Stimulated activated CD4-positive, alpha-beta T cell treated with anti-CD3 and anti-CD28 coated beads, Interleukin-1b, Interleukin-23, amount 100 ng/mL, for 48 hours (primary cell): ENCODE measurements at places on chromosomes 5 and 9.
A peak's percentile ranks its signal among the peaks of the same experiment; 100 is the strongest.

- no peak for DNase-seq
Observed at GRCh38 chr5:171537923-171538537, 118.6 kb downstream of the FGF18 start.

- DNase-seq: peak; percentile 71
Observed at GRCh38 chr5:136037001-136037705, 8.4 kb downstream of the TGFBI start.

DNA sequence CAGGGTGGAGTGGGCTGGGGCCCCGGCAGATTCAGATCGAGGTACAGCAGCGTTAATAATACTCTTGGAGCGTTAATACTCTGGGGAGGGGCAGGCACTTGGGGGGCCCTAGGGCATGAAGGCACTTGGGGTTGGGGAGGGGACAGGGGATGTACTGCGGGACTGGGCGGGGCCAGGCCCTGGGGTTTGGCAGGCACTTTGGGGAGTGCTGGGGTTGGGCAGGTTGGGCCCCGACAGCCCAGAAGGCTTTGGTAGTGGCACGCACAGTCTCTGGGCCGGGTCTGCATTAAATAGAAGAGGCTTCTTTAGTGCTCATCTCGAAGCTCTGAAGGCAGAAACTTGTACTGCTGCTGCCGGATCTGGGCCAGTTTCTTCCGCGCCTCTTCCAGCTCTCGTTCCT is 7.8 kb upstream of the TPM2 start:
- DNase-seq: no peak

DNA sequence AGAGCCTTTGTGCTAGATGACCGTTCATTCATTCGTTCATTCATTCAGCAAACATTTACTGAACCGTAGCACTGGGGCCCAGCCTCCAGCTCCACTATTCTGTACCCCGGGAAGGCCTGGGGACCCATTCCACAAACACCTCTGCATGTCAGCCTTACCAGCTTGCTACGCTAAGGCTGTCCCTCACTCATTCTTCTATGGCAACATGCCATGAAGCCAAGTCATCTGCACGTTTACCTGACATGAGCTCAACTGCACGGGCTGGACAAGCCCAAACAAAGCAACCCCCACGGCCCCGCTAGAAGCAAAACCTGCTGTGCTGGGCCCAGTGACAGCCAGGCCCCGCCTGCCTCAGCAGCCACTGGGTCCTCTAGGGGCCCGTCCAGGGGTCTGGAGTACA is 6.0 kb downstream of the CEL start:
- no peak for DNase-seq

DNA sequence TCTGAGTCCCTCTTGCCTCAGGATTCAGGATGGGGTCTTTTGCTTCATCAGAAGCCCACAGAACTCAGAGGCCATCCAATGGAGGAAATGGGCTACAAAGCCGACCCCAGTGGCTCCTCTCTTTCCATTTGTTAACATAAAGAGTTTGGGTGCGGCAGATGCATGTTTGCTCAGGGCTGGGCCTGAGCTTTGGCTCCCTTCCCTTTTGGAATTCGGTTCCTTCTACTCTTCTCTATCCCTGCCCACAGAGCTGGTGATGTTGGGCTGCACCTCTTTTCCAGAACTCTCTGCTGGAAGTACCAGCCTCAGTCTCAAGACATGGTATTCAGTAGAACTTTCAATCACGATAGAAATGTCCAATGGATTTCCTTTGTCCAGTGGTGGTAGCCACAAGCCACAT is 66.9 kb upstream of the AGXT2 start:
- no peak for DNase-seq

- DNase-seq: no peak
Observed at GRCh38 chr9:33128570-33128969, 38.6 kb downstream of the B4GALT1 start.

DNA sequence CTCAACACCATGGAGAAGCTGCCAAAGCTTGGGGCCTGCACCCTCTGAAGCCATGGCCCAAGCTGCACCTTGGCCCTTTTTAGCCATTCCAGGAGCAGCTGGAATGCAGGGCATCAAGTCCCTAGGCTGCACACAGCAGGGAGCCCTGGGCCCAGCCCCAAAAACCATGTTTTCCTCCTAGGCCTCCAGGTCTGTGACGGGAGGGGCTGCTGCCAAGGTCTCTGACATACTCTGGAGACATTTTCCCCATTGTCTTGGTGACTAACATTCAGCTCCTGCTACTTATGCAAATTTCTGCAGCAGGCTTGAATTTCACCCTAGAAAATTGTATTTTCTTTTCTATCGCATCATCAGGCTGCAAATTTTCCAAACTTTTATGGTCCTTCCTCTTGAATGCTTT is 64.6 kb downstream of the ELOVL7 start:
- DNase-seq: no peak

DNA sequence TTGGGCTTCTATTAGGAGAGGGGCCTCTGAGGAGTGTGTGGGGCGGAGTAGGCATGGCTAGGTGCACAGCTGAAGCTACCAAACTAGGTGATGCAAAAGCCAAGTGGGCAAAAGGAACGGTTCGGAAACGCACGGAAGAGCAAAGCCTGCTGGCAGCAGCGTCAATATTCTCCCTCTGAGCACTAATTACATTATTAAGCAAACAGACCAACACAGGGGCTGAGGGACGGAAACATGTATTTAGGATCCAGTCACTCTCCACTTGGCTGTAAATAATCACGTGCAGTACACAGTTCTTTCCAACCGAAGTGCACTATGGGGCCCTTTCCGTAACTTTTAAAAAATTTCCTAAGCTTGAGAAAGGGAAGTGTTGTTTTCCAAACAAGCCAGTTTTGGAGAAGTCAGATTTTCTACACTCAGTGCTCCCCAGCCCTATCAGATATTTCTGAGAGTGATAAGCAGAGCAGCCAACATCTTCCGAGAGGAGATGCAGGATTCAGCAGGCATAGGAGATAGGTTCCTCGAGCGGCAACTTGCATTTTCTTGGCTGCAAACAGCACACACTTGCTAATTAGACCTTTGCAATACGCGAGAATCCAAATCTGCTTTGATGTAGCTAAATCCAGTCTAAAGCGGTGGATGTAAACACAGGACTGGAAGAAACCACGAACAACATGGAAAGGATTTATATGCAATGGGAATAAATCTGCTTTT is 217.2 kb upstream of the TBCA start:
- DNase-seq: no peak

- no peak for DNase-seq
Observed at GRCh38 chr9:90926936-90927335, 125.3 kb downstream of the SYK start.

GRCh38 chr5:157175071-157175612 is 5.5 kb upstream of the ITK start:
- DNase-seq: peak; percentile 35

GRCh38 chr5:112795944-112796678 is 58.4 kb downstream of the APC start:
- no peak for DNase-seq

DNA sequence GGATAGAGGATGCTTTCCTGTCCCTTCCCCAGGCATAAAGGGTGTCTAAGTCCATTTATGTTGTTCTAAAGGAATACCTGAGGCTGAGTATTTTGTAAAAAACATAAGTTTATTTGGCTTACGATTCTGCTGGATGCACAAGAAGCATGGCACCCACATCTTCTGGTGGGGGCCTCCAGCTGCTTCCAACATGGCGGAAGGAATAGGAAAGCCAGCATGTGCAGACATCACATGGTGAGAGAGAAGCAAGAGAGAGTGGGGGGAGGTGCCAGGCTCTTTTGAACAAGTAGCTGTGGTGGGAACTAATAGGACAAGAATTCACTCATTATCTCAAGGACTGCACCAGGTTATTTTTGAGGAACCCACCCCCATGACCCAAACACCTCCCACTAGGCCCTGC is 77.2 kb downstream of the ADCY2 start:
- no peak for DNase-seq

DNA sequence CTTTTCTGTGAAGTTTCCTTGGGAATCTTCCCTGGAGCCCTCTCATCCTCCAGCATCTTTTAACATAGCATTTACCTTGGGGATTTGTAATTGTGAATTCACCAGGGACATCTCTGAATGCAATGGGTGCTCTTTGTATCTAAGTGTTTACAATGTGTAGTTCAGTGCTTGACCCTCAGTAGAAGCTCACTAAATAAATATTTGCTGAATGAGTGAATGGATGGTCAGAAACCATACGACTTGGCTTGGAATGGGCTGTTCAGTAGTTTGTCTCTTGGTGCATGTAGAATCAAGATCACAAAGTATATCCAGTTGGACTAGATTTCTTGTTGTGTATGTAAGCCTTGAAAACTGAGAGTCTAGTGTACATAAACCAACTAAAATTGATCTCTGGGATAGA is 81.8 kb upstream of the MEF2C start:
- DNase-seq: no peak

- DNase-seq: peak; percentile 67
Observed at GRCh38 chr9:132877824-132878694, at the start of gene AK8. Gene AK8, minus strand, starts transcription at chr9:132878284. Its CDS starts 29 bp downstream, at chr9:132878255.

- DNase-seq: no peak
Observed at GRCh38 chr5:129820-130219, 37.9 kb downstream of the PLEKHG4B start.

- no peak for DNase-seq
Observed at GRCh38 chr9:23011669-23012068, 565.0 kb downstream of the DMRTA1 start.

DNA sequence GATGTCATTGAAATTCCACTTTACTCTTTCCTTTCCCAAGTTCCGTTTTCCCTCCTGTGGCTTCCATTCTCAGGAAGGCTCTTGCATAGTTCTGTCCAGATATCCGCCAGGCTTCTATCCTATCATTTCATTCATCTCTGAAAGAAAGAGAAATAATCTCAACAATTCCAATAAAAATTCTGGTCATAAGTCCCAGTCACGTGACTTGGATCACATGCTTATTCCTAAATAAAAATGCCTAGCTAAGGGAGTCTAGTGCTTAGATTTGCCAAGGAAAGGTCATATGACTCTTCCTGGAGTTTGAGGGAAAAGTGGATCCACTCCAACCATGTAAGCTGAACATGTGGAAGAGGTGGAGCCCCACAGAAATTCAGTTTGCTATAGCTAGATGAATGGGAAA is 146.0 kb upstream of the PPP1R2B start:
- DNase-seq: no peak

DNA sequence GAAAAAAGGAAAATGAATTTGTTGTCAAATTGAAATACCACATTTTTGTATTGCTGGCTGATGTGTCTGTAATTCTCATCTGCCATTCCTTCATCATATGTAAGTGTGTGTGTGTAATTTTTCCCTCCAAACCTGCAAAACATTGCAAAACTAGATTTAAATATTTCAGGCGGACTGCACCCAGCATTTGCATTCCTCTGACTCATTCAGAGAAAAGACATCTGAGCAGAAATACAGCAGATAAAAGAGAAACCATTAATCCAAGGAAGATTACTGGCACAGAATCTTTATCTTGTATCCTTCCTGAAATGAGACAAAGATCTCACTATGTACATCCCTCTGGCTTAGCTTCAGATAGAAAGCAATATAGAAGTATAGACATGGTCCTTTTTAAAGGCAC is 275.3 kb downstream of the TMEM38B start:
- no peak for DNase-seq

GRCh38 chr5:67999391-67999790 is 216.2 kb upstream of the PIK3R1 start:
- no peak for DNase-seq

- no peak for DNase-seq
Observed at GRCh38 chr5:137296213-137296781, 202.8 kb downstream of the SPOCK1 start.

DNA sequence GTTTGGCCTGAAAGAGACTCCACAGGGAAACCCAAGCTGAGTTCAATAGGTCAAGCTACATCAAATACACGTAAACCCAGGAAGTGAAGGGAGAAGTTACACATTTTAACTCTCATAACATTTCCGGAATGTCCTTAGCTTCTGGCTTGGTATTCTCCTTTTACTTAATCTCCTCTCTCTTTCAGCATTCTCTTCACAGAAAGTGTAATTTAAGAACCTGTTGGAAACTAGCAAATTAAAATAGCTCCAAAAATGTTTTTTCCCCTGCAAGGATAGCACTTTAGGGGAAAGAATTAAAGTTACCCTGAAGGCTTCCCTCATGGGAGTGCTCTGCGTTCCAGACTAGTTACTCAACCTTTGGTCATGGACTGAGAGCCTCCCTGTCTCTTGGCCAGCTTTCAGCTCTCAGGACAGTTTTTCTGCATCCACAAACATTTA is 292.7 kb upstream of the TARS1 start:
- DNase-seq: no peak

GRCh38 chr5:76953551-76954382 is 922 bp downstream of the CRHBP start:
- no peak for DNase-seq

DNA sequence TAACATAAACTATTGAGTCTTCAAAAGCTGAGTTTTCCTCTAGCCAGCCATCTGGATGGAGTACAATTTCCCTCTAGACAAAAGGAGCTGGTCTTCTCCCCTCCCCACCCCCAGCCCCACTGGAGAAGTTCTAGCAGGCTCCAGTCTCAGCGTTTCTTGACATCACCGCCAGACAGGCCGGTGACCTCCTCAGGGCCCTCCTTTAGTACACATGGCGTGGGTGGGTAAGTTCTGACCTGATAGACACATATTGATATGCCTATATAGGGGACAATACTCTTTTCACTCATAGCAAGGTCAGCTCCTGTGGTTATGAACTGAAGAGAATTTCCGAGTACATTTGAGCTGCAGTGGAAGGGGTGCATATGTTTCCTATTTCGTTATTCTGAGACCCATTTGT is 27.2 kb downstream of the DNAI1 start:
- no peak for DNase-seq

- DNase-seq: peak; percentile 40
Observed at GRCh38 chr5:143606043-143606752, 202.7 kb upstream of the NR3C1 start.

GRCh38 chr9:16729651-16730050 is 140.8 kb downstream of the BNC2 start:
- no peak for DNase-seq

DNA sequence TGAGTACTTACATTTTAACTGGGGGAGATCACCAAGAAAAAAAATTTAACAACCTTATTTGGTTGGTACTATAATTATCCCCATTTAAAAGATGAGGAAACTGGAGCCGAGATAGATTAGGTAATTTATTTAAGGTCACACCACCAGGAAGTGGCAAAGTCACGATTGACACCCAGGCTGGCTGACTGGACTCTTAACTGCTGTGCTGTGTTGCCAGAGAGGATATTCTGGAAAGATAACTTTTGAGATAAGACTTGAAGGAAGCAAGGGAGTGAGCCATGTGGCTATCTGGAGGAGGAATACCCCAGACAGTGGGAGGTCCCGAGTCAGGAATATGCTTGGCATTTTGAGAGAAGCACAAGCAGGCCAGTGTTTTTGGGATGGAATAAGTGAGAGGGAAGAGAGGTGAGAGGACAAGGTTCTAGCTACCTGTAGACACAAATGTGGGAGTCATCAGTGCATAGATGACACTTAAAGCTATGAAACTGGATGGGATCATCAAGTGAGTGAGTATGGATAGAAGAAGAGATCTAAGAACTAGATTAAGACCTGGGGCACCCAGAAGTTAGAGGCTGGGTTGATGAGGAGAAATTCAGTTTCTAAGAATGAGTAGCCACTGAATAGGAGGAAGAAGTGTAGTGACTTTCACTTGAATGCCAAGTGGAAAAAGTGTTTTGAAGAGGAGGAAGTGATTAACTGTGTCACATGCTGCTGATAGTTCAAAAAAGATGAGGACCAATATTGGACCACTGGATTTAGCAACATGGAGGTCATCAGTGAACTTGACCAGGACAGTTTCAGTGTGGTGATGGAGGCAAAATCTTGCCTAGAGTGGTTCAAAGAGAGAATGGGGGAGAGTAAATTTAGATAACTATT is 25.6 kb downstream of the PDE8B start:
- DNase-seq: no peak
